AG04449 (cell line): ENCODE measurements at places on chromosomes 4 and X.

- DNase-seq, result no peak
Observed at GRCh38 chr4:174012135-174012885, 271.2 kb downstream of the FBXO8 start.

DNA sequence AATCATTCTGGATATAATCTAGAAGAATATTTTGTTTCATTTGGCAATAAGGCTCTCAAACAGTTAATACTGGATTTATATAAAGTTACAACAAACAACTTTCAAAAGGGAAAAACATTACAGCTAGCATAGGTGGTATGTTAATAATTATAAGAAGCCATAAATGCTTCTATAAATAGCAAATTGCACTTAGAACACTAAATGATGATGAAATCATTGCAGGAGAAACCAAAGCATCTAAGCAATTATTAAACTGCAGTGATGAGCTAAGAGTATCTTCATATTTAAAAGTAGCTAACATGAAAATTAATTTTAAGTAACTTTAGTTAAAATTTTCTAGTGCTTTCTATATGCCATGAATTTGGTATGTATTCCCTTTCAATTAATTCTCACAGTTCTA lies 189.5 kb downstream of the CENPC start:
- DNase-seq, result no peak

GRCh38 chrX:139725720-139726119 lies 17.8 kb upstream of the MCF2 start:
- DNase-seq, result no peak

DNA sequence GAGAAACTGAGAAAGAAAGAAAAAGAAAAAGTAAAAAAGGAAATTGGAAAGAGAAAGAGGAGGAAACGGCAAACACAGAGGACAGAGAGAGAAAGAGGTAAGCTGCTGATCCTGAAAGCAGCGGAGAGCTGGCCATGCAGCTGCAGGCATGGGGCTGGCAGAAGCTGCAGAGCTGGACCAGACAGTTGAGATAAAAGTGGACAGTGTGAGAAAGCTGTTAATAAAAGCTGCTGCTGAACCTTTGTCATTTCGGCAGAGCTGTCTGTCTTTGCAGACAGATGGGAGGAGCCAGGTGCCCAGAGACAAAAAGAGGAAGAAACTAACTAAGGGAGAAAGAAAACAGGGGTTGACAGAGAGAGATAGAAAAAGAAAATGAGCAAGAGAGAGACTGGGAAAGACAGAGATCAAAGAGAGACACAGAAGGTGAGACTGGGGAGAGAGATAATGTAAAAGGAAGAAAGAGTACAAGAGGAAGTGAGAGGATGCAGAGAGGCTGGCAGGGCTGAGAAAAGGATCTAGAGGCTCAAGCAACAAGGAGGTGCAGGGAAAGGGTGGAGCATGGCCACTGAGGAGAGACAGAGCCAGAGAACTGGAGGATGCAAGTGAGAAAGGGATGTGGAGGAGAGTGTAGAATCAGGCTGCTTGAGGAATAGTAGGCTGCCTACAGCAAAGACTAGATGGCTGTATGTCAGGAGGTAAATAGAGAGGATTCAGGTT lies 376.8 kb upstream of the FGF16 start:
- no peak for DNase-seq

- no peak for DNase-seq
Observed at GRCh38 chrX:103329991-103330390, at the start of gene TCEAL7. Gene TCEAL7, plus strand, starts transcription at chrX:103330239. Its CDS starts 1,165 bp downstream, at chrX:103331404.

GRCh38 chr4:177229331-177229730 lies 80.3 kb upstream of the NEIL3 start:
- no peak for DNase-seq

DNA sequence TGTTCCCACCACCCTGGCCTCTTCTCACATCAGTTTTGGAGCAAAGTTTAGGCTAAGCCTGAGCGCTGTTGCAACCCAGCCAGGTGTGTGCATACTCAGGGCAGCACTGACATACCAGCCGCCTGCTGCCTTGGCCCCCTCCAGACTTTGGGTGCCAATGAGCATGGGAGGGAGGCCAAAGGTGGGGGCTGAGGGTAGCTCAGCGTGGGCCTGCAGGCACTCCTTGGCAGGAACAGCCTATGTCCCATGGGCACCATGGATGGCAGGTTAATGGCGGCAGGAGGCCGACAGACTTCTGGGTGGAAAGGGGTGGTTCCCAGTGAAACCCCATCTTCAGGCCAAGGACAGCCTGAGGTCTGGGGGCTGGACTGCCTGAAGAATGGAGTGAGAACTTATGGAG lies 462.2 kb downstream of the ADGRL3 start:
- DNase-seq, result no peak

DNA sequence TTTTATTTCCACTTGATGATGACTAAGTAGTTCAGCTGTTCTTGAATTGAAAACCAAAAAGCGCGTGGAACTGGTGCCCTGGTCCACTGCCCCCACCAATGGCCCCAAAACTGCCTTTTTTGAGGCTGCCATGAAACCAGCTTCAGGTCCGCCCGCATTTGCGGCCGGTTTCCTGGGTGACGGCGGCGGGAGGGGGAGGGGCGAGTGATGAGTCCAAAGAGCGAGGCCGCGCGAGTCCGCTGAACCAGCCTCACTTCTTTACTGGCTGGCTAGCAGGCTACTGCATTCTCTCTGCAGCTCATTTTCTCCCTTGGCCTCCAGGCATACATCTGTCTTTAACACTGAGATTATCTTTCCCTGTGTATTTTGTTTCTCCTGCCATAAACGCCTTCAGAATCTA lies 72.9 kb upstream of the FABP2 start:
- DNase-seq, result no peak

GRCh38 chr4:137393044-137393443 lies 139.2 kb downstream of the PCDH18 start:
- DNase-seq, result no peak

GRCh38 chrX:49754233-49754857 lies 58.6 kb upstream of the PAGE1 start:
- DNase-seq, result no peak

DNA sequence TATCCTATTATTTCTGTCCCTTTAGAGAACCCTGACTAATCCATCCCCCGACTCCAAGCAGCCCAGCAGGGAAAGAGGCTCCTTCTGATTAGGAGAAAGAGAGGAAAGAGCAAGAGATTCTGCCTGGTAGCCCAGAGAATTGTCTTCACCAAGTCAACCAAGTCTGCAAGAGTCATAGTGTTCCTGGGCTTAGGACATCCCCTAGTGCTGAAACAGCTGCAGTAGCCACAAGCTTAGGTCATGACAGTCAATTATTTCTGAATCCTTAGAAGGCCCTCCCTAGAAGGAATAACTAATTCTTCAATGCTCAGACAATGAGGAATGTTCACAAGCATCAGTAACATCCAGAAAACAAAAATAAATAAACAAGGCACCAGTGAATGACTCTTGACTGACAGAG lies 480.3 kb upstream of the GRIA3 start:
- DNase-seq, result no peak

DNA sequence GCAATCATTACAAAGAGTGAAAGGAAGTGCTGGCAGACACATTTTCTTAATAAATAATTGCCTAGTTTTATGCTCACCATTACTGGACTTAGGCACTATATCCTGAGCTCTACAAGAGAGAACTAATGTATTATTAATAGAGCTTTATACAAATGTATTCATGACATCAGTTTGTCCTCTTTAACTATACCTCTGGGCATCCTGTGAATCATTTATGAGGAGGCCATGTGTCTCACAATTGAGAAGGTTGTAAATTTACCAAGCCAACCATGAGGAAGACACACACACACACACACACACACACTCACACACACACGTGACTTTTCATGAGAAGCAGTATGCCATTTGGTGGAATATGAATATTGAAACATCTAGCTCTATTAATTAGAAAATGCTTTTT lies 728.2 kb downstream of the ARAP2 start:
- no peak for DNase-seq

GRCh38 chrX:8815460-8816065 lies 14.4 kb upstream of the FAM9A start:
- DNase-seq, result no peak

GRCh38 chrX:100449696-100450608 lies 39.9 kb upstream of the PCDH19 start:
- no peak for DNase-seq

DNA sequence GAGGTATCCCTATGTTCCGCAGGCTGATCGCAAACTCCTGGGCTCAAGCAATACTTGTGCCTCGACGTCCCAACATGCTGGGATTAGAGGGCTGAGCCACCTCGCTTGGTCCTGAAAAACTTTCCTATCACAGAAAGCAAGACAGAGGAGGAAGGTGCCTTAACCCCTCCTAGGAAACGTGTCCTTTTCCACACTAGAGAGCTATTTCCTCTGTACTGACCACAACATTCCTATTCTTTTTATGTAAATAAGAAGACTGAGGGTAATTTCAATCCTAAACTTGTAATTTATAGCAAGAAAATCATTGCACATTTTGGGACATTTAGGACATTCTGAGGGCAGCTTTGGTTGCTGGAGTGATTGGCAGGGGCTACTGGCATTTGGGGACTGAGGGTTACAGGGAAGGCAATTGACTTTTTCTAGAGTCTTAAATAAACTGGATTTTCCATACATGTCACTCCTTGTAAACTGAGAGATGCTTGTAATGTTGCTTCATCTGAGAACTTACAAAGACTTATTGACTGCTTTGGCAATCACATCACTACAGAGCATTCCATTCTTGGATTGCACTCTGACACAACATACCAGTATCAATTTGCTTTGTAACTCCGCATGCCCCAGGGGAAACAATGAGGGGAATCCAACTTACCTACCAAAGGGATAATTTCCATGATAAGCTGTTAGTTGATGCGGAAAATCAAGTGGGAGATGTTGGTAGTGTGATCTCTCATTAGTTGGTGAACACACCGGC lies 15.6 kb downstream of the XAGE3 start:
- DNase-seq, result no peak

DNA sequence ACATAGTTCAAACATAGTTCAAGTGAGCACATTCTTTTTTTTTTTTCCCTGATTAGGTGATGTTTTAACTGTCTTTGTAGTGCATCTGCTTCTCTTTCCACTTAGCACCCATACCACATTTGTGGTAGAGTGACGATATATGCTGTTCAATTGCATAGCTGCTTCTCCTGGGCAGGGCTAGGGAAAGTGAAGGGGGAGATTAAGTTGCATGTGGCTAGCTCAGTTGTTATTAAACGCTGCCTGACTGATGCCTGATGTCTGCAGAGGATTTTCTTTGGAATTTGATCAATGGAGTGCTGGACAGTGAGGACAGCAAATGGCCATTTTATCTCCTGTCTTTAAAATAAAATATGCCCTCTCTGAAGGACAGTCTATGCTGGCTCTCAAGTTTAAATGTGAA lies 63.7 kb downstream of the ANK2 start:
- DNase-seq, result no peak

GRCh38 chr4:122914938-122915337 lies 7.5 kb downstream of the NUDT6 start:
- no peak for DNase-seq

- no peak for DNase-seq
Observed at GRCh38 chr4:170599894-170600293, 510.1 kb upstream of the AADAT start.

- no peak for DNase-seq
Observed at GRCh38 chrX:45849261-45849862, 648.7 kb upstream of the DIPK2B start.

GRCh38 chrX:40240844-40241243 lies 143.1 kb upstream of the BCOR start:
- no peak for DNase-seq

- no peak for DNase-seq
Observed at GRCh38 chr4:75889537-75890199, 12.6 kb downstream of the PPEF2 start.

DNA sequence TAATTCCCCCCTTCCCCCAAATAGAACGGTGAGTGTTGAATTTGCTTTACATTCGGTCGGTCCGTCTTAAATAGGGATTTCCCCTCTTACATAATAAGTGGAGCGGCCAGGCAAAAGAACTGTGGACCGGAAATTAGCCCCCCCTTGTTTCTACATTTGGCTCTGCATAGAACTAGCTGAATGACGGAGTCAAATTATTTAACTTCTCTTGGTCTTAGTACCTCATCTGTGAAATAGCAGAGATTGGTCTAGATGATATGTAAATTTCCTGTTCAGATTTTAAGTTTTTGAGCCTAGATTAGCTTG lies 1.3 kb downstream of the SPATA18 start:
- DNase-seq, result no peak

GRCh38 chr4:189050643-189051042 lies 890.0 kb upstream of the FRG1 start:
- DNase-seq, result no peak

DNA sequence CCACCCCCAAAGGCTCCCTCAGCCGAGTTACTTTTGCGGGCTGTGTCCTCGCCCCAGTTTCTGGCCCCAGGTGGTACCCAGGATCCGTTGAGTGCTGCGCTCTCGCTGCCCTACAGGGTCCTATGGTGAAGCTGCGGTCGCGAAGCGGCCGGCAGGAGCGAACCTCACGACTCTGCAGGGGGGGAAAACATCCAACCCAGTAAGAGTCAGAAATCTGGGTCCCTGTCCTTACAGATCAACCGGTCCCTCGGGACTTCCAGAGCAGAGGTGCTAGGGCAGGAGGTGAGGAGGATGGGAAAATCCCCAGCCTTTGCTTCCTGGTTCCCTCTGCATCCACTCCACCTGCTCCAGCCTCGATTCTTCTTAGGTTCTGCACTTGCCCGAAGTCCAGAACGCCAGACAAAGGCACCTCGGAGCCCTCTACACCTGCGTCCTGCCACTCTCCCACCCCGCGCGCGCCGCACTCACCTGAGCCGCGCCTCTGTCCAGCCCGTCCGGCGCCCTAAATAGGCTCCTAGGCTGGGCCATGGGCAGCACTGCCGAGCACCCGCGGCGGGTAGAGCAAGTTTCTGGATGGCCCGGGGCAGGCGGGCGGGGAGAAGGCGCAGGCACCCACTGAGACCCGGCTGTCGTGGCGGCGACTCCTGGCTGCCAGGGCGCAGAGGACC lies at the start of gene HS3ST1:
TSS of gene HS3ST1 (minus strand) at position 664 of the 668 bp plus-strand sequence. CDS start 28,889 bp downstream, outside the sequence.
- no peak for DNase-seq

- no peak for DNase-seq
Observed at GRCh38 chrX:149937871-149938426, 342 bp downstream of the EOLA2 start.

GRCh38 chrX:47222751-47223350 lies 4.4 kb downstream of the CDK16 start:
- DNase-seq, result no peak

DNA sequence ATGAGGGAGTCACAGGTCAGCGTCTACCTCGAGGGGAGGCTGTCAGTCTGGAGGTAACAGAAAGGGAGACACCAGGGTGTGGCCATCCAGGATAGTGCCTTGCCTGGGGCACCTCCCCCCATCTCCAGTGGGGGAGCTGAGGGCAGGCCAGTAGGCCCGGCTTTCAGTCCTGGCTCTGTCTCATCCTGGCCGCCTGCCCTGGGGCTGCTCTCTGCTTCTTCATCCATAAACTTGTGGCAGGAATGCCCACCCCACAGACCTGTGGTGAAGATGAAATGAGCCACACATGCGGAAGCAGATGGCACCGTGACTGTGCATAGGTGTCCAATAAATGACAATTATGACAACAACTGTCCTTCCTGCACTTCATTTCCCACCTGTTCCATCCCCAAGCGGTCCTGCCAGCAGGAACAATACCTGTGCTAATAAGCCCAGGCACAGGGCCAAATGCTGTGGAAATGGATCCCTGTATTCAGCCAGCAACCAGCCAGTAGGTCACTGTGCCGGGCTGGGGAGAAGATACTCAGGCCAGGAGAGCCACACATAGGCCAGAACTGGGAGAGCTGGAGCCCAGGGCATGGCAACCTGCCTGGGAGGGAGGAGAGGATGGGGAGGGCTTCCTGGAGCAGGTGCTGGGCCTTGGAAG lies 30.2 kb downstream of the TRO start:
- DNase-seq, result no peak

GRCh38 chr4:24978291-24979075 lies 52.3 kb downstream of the LGI2 start:
- DNase-seq, result no peak
